Gastroesophageal sphincter (tissue), 4 donors: ENCODE measurements at places on chromosomes 12 and 14. TPM values are rescaled to one million over a fixed set of nuclear protein-coding genes. Genes with fewer than 3 reads are reported as not detected.

AQP6 gene
- total RNA-seq, result not detected

COPS7A gene
- 56.4 TPM for total RNA-seq

UNC79 gene
- total RNA-seq, result 0.16 TPM

GPR135 gene
- 8.5 TPM for total RNA-seq

TMTC1 gene
- total RNA-seq, result 190 TPM

PRH2 gene
- total RNA-seq, result 6.0 TPM

MYO1H gene
- not detected for total RNA-seq

OTX2 gene
- total RNA-seq, result not detected

KRT6C gene
- total RNA-seq, result 52.0 TPM

STON2 gene
- total RNA-seq, result 11.5 TPM

OTOGL gene
- total RNA-seq, result 1.2 TPM

KLRB1 gene
- total RNA-seq, result 0.20 TPM

DNA sequence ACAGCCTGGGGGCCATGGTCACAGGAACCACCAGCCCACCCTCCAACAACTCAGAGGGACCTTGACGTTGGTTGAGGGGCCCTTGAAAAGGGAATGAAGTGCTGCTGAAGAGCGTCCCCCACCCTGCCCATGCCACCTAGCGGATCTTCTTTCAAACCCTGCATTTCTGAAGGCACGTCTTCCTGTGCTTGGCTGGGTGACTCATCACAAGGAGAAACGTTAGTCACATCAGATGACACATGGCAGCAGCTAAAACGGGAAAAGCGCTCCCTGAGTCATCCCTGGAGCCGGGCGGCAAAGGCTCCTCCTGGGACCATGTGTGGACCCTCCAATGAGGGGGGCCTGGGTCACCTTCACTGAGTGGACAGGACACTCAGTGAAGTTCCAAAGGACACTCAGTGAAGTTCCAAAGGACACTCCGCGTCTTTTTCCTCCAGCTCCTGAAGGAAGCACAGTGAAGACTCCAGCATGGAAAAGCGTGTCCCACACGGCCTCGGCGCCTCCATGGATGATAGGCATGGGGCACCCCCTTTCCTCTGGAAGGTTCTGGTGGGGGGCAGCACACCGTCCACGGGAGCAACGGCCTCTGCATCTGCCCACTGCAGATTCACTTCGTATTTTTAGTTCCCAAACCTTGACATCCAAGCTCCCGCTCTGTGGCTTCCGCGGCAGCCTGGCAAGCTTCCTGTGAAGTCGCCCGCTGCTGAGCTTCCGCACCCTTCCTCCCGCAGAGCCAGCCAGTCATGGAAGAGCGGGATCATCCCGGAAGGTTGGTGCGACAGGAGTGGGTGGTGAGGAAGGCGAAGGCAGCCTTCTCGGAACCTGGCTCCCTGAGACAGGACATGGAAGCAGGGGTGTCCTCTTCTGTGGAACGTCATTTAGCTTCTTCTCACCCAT lies 383.4 kb downstream of the VRK1 start:
- ATAC-seq, result no peak

DNA sequence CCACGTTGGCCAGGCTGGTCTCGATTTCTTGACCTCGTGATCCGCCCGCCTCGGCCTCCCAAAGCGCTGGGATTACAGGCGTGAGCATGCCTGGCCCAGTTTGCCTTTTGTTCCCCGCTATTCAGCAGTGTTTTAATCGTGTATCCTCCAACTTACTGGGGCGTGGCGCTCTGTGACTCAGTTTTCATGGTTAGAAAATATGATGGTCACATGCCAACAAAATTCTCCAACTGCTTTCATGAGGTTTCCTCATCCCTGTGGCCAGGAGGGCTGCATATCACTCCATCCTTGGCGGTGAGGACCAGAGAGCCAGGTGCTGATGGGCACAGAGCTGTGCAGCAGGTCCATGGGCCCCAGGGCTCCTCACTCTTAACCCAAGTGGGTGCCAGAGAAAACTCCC lies 33.0 kb upstream of the PRMT8 start:
- no peak for ATAC-seq

DNA sequence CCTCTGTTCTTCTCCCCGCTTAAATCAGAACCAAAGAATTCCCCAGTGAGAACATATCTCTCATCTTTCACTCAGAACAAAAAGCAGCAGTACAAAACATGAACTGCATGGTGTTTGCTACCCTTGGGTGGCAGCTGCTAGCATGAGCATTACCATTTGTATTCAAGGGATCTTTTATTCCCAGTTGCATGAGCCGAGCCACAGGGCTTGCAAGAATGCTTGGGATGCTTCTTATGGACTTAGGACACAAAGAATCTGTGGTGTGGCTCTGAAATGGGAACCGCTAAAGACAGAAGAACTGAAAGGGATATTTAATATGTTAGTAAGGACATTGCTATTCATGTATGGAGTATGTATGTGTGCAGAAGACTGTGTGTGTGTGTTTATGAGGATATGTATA lies 190.6 kb downstream of the TMX1 start:
- no peak for ATAC-seq

DNA sequence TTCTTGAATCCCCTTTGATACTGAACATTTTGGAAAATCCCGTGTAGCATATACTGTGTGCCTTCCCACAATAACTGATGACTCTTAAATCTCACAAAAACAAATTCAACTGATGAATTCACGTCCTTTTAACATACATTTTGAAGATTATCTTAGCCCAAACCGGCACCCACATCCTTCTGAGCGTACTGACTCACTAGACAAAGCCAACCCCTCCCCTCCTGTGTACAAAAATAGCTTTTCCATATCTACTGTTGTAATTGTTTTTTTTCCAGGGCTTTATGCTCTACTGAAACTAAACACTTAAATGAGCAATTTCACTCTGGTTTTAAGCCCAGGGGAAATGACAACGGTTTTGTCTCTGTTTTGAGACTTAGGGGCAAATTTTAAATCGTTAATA lies 109.4 kb upstream of the ATF7IP start:
- no peak for ATAC-seq

DNA sequence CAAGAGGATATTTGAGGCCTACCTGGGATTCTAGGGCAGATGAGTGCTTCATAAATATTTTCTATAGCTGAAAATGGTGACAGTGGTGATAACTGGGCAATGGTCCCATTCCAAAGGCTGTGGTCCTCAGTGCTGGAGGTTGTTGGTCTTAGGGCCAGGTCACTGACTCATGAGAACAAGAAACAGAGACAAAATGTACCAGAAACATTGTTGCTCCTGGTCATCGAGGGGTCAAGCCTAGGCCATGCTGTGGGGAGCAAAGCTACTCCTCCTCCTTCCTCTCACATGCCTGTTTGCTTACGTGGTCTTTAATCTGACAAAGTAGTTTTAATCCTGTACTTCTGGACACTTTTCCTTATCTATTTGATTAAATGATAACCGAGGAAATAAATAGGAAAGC lies 33.8 kb downstream of the ERG28 start:
- no peak for ATAC-seq

DNA sequence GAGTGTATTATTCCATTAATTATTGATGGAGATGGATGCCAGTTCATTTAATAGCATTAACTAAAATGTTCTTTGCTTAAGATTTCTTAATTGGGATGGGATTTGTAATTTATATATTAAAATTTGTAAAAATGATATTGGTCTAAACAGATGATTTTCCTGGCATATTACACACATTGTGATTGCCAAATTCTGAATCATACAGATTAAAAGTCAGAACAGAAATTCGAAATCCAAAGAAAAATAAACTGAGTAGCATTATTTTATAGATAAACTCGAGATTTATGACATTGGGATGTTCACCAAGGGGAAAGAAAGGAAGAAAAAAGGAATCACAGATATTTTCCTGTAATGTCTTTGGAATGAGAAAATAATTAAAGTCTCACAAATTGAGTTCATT lies 481.1 kb downstream of the CCER1 start:
- no peak for ATAC-seq

GRCh38 chr12:38919191-38919590 lies 13.8 kb upstream of the CPNE8 start:
- no peak for ATAC-seq

- ATAC-seq, result no peak
Measured at GRCh38 chr12:51270951-51271518, 820 bp upstream of the SMAGP start.

DNA sequence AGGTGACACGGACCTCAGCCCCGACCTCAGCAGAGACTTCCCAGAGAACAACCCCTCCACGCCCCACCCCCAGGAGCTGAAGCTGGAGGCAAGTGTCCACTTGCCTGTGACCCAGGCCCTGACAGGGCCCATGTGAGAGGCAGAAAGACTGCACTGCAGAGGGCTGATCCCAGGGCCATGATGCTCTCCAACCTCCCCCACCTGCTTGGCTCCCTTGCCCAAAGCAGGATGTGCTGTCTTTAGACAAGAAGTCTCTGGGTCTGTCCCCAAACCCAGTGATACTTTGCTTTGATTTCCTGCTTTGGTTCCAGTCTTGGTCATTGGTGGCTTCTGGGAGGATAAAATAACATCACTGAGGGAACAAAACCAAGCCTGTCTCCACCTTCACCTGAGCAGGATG lies 59.4 kb downstream of the BCL11B start:
- no peak for ATAC-seq

GRCh38 chr14:75905147-75905904 lies 76.5 kb downstream of the TGFB3 start:
- no peak for ATAC-seq

DNA sequence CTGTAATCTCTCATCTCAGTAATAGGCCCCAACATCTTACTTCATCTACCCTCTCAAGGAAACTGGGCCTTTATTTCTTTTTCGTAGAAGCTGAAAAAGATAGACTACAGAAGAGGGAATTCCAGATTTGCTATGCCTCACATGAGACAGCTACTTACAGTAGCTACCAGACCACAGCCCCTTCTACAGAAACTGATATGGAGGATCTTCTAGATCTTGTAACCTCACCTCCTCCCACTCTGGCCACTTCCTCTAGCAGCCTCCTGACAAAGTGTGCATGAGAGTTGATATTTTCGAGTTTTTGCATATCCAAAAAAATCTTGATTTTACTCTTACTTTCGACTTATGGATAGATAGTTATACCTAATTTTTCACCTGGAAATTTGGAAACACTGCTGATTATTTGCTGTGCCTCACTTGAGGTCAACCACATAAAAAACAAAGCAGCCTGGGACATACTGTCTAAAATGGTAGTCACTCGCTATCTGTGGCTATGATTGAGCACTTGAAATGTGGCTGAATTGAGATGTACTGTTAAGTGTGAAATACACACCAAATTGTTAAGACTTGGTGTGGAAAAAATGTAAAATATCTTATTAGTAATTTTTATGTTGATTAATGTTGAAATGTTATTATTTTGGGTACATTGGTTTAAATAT lies 86.3 kb upstream of the NID2 start:
- no peak for ATAC-seq

GRCh38 chr12:52524241-52524897 lies 4.2 kb upstream of the KRT5 start:
- no peak for ATAC-seq

DNA sequence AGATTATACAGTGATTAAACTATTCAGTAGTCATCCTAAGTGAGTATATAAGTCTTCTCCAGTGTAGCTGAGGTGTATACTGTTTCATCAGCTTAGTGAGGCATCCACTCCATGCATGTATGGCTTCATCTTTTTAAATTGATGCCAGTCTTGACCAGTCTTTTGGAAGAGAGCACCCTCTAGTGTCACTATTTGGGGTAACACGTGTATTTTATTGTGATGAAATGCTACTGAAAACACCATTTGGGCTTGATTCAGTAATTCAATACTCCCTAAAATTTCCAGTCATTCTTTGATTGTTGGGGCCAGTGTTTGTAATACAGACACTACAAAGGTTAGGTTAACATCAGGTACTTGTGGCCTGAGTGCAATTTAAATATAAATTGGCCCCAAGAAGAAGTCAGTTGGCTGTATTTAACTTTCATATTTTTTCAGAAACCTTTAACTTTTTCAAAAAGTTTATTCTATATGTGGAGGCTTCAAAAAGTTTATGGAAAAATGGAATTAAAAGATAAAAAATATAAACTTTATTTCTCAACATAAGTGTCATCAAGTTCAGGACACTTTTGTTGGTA lies 35.3 kb downstream of the MIPOL1 start:
- no peak for ATAC-seq

- no peak for ATAC-seq
Measured at GRCh38 chr12:108342985-108343384, 3.9 kb upstream of the CMKLR1 start.

GRCh38 chr12:128316078-128316477 lies 49.1 kb downstream of the TMEM132C start:
- ATAC-seq, result no peak

GRCh38 chr14:94329857-94330256 lies 6.7 kb upstream of the SERPINA6 start:
- no peak for ATAC-seq

- ATAC-seq, result no peak
Measured at GRCh38 chr14:93306812-93307211, 26.0 kb downstream of the BTBD7 start.
